Body of pancreas (tissue), 4 donors: ENCODE measurements at places on chromosomes 5 and 9.

DNA sequence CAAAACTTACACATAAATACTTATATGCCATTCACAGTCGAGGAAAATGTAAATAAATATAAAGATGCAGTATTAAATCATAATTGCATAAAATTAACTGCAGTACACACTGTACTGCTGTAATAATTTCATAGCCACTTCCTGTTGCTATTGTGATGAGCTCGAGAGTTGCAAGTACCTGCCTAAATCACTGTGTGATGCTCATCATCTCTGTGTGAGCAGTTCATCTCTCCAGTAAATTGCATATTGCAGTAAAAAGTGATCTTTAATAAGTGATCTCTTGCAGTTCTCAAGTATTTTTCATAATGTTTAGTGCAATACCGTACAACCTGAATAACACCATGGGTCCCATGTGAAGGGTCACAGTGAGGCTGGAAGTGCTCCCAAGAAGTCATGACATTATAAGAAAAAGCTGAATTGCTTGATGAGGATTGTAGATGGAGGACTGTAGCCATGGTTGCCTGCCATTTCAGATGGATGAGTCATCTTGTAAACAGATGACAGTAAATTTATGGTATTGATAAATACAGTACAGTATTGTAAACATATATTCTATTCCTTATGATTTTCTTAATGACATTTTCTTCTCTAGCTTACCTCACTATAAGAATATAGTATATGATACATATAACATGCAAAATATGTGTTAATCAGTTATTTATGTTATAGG lies 34.9 kb downstream of the SYK start:
- H3K27ac ChIP-seq, result no peak overlapping the region
- peaks cover 13% of the 10 kb centered on the region for H3K4me1 ChIP-seq
- DNase-seq, result no peak
- H3K27me3 ChIP-seq, result no peaks in the 10 kb centered on the region

DNA sequence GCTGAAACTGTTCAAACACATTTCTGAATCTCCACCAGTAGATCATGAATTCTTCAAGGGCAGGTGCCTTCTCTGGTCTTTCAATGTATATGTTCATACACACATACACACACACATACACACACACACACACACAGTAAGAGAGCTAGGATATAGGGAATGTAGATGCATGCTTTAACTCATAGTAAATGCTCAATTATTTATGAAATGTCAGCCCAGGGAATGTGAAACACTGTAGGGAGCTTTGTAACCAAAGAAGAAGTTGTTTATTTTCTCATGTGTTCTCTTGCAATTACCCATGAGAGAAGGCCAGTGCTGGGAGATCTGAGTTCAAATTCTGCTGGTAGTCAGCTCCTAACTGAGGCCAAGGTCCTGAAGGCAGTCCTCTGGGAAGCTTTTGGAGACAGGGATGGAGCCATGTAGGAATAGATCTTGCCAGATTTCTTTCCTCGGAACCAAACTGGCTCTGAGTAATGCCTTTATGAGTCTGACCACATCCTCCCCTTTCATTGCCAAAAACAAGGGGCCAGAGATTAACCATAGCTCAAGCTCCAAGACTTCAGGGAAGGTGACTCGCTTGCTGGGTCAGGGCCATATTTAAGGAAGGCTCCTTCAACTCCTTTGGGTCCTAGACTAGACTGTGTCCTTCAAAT lies 487.0 kb upstream of the TNC start:
- H3K27me3 ChIP-seq, result no peaks in the 10 kb centered on the region
- H3K4me3 ChIP-seq, result no peak overlapping the region
- no peaks in the 10 kb centered on the region for H3K36me3 ChIP-seq
- DNase-seq, result no peak
- no peak overlapping the region for H3K27ac ChIP-seq

DNA sequence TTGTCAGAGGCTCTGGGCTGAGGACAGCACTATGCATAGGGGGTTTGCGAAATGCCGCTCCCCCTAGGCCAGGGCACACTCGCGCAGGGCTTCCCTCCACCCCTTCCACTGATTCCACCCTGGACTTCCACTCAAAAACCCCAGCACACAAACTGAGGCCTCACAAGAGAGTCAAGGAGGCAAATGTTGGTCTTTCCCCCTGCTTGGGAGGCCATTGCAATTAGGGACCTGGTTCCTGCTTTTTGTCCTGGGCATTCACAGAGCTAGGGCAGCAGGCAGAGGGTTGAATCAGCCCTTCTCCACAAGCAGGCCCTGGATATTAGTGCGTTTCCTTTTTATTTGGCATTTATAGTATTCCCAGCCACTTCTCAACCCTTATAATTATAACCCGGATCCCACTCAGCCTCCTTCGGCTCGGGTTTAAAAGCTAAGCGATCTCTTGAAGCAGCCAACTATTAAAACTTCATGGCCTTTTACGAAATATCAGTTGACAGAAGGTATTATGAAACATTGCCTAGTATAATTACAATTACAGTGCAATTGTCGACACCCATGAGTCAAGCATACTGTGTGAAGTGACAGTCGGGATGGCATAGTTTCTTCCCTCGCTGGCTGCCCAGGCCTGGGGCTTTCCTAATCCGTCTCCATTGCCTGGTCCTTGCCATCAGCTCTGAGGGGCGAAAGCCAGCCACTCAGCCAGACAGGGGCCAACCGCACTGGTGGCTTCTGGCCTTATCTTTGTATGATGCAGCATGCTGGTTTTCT lies 285.5 kb upstream of the MAP3K1 start:
- no peaks in the 10 kb centered on the region for H3K36me3 ChIP-seq
- DNase-seq, result no peak
- H3K27me3 ChIP-seq, result no peaks in the 10 kb centered on the region
- no peak overlapping the region for H3K27ac ChIP-seq

- H3K27ac ChIP-seq, result no peak overlapping the region
- H3K36me3 ChIP-seq, result no peaks in the 10 kb centered on the region
- H3K27me3 ChIP-seq, result no peaks in the 10 kb centered on the region
- peaks cover 37% of the 10 kb centered on the region for H3K4me1 ChIP-seq
- no peak for DNase-seq
- no peak overlapping the region for H3K4me3 ChIP-seq
These were observed 110.2 kb upstream of the DAPK1 start for GRCh38 chr9:87387351-87388011.

GRCh38 chr9:113462781-113463286 lies 693 bp upstream of the RGS3 start:
- no peaks in the 10 kb centered on the region for H3K36me3 ChIP-seq
- H3K4me3 ChIP-seq, result no peak overlapping the region
- no peak overlapping the region for H3K27ac ChIP-seq
- H3K4me1 ChIP-seq, result peaks cover 31% of the 10 kb centered on the region
- no peaks in the 10 kb centered on the region for H3K27me3 ChIP-seq
- no peak for DNase-seq

- no peaks in the 10 kb centered on the region for H3K27me3 ChIP-seq
- no peak overlapping the region for H3K27ac ChIP-seq
- H3K4me3 ChIP-seq, result no peak overlapping the region
These were observed 19.2 kb downstream of the TEX53 start for GRCh38 chr9:114638404-114638803.

DNA sequence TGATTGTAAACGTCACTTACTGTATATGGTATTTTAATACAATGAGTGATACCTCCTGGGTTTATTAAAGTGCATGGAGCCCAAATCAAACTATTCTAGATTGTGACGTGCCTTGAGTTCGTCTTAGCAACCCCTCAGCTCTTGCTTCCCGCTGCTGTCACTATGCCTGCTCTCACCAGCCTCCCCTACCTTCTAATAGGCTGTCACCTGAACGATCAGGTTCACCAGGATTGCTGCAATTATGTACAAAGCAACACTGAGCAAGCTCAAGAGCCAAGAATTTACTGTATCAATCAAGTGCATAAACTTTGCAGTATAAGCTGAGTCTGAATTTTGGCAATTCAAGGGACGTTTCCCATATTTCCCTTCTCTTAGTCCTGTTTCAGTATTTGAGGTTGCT lies 3.0 kb downstream of the LECT2 start:
- DNase-seq, result no peak
- no peaks in the 10 kb centered on the region for H3K36me3 ChIP-seq
- H3K27ac ChIP-seq, result no peak overlapping the region

DNA sequence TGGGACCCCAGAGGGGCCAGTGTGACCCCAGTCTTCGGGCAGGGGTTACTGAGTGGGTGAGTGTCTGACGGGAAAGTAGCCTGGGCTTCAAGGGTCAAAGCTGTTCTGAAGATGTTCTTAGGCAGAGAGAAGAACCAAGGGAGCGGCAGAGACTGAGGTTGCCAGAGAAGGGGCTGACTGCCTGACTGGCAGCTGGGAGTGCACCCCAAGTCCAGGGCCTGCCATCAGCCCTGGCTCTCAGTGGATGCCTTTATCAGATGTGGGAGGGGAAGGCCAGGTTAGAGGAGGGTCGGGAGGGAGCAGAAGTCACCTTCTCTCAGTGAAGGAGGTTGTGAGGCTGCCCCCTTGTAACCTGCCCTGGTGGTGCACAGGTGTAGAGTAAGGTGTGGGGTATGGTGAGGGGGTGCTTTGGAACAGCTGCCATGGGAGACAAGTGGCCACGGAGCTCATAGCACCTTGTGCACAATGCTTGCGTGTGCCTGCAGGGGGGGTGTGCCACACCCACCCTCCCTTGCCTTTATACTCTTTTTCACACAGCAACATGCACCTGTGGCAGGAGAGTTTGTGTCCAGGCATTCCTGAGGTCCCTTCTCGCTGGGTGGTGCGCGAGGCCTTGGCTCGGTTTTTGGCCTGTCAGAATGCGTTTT lies 18.9 kb downstream of the RALGPS1 start:
- no peaks in the 10 kb centered on the region for H3K36me3 ChIP-seq
- H3K4me3 ChIP-seq, result no peak overlapping the region
- DNase-seq, result no peak
- no peaks in the 10 kb centered on the region for H3K4me1 ChIP-seq

GRCh38 chr5:41708604-41708940 lies 161.7 kb downstream of the OXCT1 start:
- no peaks in the 10 kb centered on the region for H3K4me1 ChIP-seq
- H3K4me3 ChIP-seq, result no peak overlapping the region
- H3K36me3 ChIP-seq, result no peaks in the 10 kb centered on the region
- H3K27me3 ChIP-seq, result no peaks in the 10 kb centered on the region
- H3K27ac ChIP-seq, result no peak overlapping the region
